CD4-positive, alpha-beta T cell treated with Interferon gamma for 1 hour (primary cell): ENCODE measurements at places on chromosomes 3 and 15.

DNA sequence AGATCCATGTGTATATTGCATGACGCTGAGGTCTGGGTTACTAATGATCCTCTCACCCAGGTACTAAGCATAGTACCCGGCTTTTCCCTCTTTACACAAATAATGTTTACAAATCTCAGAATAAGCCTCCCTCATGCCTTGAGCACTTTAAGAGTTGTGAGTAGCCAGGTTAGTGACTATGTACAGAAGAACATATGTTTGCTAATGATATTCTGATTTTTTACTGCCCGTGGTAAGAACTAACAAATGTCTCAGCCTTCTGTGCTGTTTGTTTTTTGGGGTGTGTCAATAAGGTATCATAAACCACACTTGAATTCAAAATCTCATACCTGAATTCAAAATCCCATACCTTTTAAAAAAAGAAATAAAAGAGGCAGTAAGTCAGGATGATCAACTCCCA lies 59.5 kb downstream of the ABCC5 start:
- DNase-seq = no peak

DNA sequence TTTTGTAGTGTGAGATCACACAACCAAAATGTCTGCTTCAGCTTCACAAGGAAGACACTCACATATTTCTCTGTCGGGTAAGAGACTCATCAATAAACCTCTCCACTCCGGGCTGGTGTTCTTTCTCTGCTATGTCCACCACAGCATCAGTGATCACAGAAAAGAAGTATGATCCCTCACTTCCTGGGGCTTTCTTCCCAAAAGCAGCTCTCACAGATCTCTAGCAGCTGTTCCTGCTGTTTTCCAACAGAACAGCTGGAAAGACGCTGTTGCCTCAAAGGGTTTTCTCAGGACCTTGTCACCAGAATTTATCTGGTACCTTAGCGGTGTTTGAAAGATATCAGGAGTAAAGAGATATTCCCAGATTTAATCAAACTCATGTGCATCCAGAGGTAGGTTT lies 46.4 kb downstream of the GATM start:
- DNase-seq = no peak

DNA sequence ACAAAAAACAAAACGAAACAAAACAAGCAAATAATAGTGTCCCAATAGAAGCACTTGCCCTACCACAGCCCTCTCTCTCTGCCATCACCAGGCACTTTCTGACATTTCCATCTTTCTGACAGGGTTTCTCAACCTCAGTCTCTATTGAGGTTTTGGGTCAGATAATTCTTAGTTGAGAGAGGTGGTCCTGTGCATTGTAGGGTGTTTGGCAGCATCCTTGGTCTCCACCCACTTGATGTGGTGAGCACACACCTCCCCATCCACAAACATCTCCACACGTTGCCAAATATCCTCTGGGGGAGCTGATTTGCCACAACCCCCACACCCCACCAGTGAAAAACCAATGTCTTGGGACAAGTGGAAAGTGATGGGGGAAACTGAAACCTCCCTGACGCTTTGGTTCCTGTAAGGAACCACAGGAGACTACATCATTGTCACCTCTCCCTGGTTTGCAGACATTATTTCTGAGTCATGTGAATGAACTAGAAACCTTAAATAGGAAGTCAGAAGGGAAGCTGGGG lies 733.7 kb upstream of the CFAP20DC start:
- no peak for DNase-seq

DNA sequence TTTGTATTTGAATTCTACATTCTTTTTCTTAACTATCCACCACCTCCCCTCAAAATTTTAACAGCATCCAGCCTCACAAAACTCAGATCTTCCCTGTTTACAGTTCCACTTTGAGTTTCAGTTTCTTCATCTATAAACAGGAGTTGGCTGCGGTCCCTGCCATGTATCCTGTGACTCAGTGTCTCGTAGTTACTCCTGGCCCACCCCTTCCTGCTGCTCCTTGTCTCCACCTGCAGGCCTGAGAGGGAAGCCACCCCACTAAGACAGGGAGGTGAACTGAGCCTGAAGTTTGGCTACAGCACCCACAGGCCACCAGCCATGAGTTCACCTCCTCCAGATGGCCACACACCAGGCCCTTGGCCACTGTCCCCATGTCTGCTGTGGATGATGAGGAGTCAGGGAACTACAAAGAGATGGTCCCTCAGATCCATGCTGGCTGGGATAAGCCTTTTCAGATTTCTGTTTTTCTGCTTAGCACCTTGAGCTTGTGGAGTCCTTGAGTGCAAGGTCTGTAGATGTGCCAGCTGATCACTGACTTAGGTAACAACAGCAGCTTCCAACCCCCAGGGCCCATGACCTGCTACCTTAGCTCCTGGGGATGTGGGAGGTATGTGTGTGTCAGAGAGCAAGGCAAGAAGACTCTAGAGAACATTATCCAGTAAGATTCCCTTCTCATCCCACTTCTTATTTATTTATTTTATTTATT lies 37.5 kb downstream of the CD86 start:
- DNase-seq = peak; percentile 49

GRCh38 chr3:186938716-186939115 lies 8.4 kb downstream of the ST6GAL1 start:
- DNase-seq = no peak
